ENCODE measurements at places on chromosomes 1 and 21.

DNA sequence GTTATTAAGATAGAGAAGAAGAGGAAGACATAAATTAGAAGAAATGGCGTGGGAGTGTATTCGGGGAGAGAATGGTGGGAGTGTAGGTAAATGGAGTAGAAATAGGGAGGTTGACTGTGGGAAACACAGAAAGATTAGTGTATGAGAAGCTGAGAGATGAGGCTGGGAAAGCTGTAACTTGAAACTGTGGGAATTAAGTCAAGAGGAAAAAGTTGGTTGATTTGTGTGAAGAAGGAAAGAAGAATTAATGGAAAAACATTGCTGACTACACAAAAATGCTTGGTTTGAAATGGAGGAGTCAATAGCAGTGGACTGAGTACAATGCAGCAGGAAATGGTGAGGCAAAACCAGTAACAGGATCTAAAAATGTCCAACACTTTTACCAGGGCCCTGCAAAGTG lies 448.3 kb downstream of the PTPRC start:
- no peak for DNase-seq

GRCh38 chr1:68814067-68814466 lies 317.2 kb upstream of the DEPDC1 start:
- no peak for DNase-seq

GRCh38 chr1:39088658-39089057 lies 62.5 kb downstream of the NDUFS5 start:
- DNase-seq, result no peak

DNA sequence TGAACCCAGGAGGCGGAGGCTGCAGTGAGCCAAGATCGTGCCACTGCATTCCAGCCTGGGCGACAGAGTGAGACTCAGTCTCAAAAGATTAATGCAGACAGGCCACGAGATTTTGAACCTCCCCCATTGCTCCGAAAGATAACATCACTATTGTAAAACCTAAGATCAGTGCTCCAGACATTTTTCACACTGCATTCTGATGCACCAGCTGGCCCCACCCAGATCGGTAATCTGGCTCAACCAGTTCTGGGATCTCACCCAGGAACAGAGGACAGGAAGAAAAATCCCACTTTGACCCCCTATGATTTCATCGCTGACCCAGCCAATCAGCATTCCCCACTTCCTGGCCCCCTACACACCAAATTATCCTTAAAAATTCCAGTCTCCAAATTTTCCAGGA lies 10.7 kb upstream of the CSRP1 start:
- no peak for DNase-seq
